ENCODE measurements at places on chromosomes 16 and 17.

DNA sequence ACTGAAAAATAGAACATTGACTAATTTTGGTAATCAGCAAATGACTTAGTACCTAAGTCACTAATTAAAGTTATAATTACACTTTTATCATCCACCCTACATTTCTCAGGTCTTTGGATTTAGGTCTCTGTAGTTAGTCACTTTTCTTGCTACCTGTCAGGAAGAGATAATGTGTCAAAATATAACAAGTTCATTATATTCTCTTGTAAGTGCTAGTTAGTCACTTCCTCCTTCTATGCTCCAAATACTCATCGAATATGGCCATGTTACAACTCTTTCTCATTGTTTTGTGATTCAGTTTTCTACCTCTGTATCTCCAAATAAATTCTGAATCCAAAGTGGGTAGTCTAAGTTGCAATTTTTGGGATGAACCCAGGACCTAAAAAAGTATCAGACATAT, 163.5 kb upstream of the KIF2B start:
- no peak for DNase-seq

DNA sequence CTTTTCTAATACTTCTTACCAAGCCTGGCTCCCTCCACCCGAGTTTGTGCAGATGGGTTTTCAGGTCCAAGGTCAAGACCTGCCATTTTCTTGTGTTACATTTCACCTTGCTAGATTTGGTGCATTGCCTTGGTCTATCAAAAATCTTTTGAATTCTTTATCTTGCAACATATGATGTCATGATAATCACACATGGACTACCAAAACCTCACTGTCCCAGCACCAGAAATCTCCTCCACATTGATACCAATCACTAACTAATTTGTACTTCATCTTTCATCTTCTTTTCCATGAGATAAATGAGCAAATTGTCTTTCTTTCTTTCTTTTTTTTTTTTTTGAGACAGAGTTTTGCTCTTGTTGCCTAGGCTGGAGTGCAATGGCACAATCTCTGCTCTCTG, 33.0 kb upstream of the ZFHX3 start:
- no peak for DNase-seq

- no peak for DNase-seq
Observed at GRCh38 chr17:77403854-77404253, 263.1 kb downstream of the SEC14L1 start.

DNA sequence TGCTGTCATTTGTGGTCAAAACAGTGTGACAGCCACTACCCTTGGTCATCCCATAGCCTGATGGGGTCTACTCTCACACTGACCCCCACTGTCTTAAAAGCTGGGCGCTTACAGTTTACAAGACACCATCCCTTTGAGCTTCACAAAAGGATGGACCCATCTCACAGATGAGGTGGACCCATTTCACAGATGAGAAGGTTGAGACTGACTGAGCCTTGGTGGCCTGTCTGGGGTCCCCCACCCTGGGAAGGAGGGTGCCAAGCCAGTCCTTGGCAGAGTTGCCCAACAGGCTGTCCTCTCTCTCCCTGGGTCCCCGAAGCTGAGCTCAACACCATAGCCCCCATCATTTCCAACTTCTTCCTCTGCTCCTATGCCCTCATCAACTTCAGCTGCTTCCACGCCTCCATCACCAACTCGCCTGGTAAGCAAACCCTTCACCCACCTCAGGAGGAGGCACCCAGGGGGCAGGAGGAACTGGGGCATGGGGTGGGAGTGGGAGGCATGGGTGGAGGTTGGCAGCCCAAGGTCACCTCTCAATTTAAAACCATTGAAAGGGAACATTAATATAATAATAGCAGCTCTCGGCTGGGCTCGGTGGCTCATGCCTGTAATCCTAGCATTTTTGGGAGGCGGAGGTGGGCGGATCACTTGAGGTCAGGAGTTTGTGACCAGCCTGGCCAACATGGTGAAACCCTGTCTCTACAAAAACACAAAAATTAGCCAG, 17.2 kb downstream of the SLC12A3 start:
- DNase-seq = no peak

DNA sequence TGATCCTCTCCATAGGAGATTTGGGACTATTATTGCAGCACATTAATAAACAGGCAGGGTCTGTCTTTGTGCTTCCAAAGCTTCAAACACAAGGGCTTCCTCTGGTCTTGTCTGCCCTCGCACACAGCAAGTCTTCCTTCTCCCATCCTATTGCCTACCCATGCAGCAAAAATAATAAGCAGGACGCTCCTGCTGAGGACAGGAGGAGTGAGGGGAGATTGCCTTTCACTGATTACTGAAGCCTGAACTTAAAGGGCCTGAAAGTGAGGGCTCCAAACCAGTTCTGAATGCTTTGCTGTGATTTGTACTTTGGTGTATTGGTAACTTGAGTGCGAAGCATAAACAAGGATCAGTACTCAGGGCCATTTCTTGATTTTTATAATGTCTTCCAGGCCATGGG, 197.6 kb upstream of the XYLT1 start:
- no peak for DNase-seq

- DNase-seq = no peak
Observed at GRCh38 chr17:10879190-10879836, 41.4 kb upstream of the PIRT start.

DNA sequence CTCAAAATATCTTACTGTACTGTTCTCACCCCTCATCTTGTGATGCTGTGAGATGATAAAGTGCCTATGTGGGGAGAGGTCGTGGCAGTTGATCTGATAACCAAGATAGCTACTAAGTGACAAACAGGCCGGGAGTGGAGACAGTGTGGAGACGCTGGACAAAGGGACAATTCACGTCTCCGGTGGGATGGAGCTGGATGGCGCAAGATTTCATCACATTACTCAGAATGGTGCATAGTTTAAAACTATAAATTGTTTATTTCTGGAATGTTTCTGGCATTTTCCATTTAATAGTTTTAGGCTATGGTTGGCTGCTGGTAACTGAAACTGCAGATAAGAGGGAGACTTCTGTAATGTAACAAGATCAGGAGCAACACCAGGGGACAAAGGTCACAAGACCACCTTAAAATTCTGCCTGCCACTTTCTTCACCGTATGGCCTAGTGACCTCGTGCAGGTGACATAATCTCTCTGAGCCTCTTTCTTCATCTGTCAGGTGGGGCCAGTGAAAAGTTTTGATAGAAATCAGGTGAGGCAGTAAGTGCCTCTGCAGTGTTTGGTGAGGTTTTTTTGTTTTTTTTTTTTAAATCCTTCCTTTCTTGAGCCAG, 54.4 kb upstream of the LGALS9 start:
- DNase-seq = no peak

- no peak for DNase-seq
Observed at GRCh38 chr16:19132898-19133297, 19.1 kb downstream of the ITPRIPL2 start.

DNA sequence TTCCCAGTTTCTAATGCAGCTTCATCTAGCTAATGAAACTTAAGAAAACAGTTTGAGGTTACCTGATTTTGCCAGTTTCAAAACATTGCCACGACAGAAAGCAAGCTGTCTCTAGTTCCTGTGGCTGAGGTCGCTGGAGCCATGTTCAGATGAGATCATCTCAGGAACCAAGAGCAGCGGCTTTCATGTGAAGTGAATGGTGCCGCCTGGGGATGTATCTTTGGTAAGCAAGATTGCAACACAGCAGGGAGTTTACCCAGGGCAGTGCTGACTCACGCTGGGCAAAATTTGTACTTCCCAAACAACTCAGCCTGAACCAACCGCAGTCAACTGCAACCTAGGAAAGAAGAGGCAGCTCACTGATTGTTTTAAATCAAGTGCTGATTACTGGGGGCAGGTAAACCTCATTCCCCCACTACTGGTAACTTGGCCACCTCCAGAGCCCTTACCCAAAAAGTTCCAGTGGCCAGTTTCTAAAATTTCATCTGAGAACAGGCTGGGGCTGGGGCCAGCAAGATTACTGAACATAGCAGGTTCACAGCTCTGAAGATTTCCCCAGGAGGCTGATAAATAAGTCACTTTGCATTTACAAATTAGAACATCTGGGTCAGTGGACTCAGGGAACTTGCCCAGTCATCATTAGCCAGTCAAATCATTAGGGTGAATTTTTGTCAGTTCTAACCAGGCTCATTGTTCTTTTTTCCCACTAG, at the start of gene RFFL:
Gene RFFL (minus strand): TSS at position 194 of the 710 bp plus-strand sequence. CDS start 37,154 bp downstream, outside the sequence.
- DNase-seq = peak; percentile 90

GRCh38 chr17:9564104-9564503, 11.5 kb downstream of the STX8 start:
- no peak for DNase-seq

GRCh38 chr17:73359987-73360410, 48.2 kb upstream of the CDC42EP4 start:
- DNase-seq = no peak

GRCh38 chr17:56521414-56522141, 71.9 kb upstream of the NOG start:
- DNase-seq = no peak

- DNase-seq = no peak
Observed at GRCh38 chr17:76107509-76107908, 3.9 kb upstream of the EXOC7 start.

DNA sequence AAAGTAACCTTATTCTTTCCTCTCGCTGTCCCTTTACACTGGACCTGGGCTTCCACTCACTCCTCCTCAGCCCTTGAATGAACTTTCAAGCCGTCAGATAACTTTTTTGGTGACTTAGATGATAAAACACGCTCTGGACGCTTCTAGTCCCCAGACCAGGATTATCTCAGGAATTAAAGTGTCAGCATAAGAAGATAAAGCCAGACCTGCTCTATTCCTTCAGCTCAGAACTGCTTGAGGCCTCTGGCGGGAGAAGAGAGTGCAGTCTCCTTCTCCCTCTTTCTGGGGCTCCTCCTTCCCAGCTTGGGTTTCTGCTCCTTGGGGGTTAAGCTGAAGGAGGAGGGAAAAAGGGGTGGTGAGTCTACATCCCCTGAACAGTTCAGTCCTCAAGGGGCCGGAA, 6.6 kb downstream of the LPO start:
- DNase-seq = no peak

DNA sequence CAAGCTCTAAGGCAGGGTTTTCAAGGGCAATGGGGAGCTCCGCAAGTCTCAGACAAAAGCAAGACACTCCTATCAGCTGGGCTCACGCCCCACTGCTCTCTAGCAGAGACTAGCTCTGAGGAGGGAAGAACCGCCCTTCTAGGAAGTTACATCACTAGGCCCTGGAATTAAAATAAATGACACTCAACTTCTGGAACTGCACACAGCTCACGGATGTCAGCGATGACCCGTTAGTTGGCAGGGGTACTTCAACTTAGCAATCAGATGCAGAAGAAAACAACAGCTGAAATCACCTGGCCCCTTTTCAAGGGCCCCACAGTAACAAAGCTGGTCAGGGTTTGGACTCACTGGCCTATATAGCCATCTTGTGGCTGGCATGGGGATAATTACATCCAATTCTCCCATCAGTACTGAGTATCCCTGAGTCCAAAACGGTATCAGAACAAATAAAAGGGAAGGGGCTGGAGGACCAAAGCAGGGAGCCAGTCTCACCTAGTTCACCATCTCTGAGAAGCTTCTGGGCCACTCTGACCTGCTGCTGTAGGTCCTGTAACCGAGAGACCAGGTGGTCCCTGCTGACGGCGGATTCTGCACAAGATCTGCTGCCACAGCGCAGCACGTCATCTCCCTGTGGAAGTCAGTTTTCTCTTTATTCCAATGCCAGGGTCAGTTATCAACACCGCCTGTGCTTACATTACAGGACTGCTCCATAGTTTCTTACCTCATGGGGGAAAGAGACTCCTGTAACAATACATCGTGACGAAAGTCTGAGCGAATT, 22.2 kb downstream of the SERPINF1 start:
- DNase-seq = peak; percentile 37

DNA sequence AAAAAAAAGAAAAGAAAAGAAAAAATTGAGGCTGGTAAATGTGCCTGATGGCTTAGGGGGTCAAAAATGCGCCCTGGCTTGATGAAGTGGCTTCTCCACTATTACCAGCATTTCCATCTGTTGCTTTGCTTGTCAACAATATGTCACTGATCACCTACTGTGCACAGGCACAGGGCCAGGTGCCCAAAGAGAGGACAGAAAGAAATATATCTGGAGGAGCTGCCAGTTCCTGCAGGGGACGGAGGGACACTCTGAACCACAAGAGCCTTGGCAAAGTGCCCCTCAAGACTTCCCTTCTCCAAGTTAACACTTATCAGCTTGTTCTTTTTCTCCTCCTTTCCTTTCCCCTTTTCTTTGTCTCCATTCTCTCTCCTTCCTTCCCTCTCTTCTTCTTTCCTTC, 34.7 kb downstream of the GINS3 start:
- no peak for DNase-seq

DNA sequence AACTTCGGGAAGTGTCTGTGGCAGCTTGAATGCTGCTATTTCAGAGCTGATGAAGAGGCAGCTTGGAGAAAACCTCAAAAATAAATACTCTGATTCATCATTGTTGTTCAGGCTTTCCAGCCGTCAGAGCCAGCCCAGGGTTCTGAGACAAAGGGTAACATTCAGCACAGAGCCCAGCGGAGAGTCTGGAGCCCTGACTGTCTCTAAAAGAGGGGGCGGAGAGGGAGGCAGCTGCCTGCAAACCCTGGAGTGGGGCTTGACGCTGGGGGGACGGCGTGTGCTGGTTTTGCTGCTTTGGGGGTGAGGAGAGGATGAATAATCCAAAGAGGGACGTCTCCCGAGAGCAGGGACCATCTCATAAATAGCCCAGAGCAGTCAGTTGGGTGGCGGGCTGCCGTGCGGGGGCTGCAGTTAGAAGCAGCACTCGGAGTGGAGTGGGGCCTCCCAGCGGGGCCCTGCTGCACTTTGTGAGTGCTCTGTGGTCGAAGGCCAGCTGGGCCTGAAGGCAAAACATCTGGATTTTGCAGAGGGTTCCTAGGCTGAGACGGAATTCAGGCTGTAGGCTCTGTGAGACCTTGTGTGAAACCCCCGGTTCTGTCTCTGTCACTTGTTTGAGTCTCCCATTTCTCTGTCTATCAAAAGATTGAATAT, 237.8 kb downstream of the PRKCA start:
- no peak for DNase-seq

GRCh38 chr17:1126801-1127550, 52.8 kb downstream of the ABR start:
- no peak for DNase-seq

DNA sequence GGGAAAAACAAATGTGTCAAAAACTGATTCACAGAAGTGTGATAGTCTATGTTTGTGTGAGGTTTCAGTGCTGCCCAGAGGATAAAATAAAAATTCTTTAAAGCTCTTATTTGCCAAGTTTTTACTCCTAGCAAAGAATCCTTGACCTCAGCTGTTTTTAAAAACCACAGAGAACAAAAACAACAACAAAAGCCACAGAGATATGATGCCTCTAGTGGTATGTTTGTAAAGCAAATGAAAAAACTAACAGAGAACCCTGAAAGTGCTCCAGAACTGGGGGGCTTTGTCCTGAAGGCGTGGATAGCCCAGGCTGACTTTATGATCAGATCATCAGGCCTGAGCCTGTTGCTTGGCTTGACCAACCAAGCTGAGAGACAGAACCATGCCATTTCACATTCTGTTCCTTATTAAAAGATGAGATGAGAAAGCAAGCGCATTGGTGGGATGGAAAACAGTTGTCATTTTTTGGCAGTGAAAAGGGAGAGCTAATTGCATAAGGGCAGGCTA, 411.0 kb downstream of the CPPED1 start:
- no peak for DNase-seq

GRCh38 chr17:6589266-6589946, 33.1 kb upstream of the PITPNM3 start:
- no peak for DNase-seq

- no peak for DNase-seq
Observed at GRCh38 chr16:66298571-66299120, 67.8 kb upstream of the CDH5 start.

GRCh38 chr17:65902155-65902554, 289.8 kb downstream of the CEP112 start:
- no peak for DNase-seq

GRCh38 chr17:36000732-36001109, 632 bp downstream of the CCL15 start:
- DNase-seq = no peak
